ENCODE measurements at places on chromosomes 6 and 20. TPM values are rescaled to one million over a fixed set of nuclear protein-coding genes. Genes with fewer than 3 reads are reported as not detected.

The CCM2L gene
- not detected for total RNA-seq

The BPI gene
- not detected for total RNA-seq

The RIPOR2 gene
- 2.1 TPM for total RNA-seq

The PNPLA1 gene
- not detected for total RNA-seq

The MYCT1 gene
- total RNA-seq: 0.29 TPM

The EYS gene
- total RNA-seq: under 0.01 TPM

The GGTLC1 gene
- not detected for total RNA-seq

The MTFR2 gene
- total RNA-seq: 1.5 TPM

The MAP3K5 gene
- total RNA-seq: 7.4 TPM

The ZFP57 gene
- 0.36 TPM for total RNA-seq

The LY6G5B gene
- total RNA-seq: 4.1 TPM

The SSR1 gene
- 108 TPM for total RNA-seq

The SAPCD1 gene
- total RNA-seq: 0.59 TPM

The NOX3 gene
- not detected for total RNA-seq

The GHRH gene
- not detected for total RNA-seq

The RPS21 gene
- total RNA-seq: 508 TPM

The TNXB gene
- 8.3 TPM for total RNA-seq

The PDYN gene
- not detected for total RNA-seq

The PLA2G7 gene
- 0.36 TPM for total RNA-seq

The ANGPT4 gene
- total RNA-seq: under 0.01 TPM

The PRL gene
- not detected for total RNA-seq

The PRSS16 gene
- not detected for total RNA-seq

The CAGE1 gene
- total RNA-seq: under 0.01 TPM

The EFCAB8 gene
- total RNA-seq: 1.4 TPM

The NT5E gene
- total RNA-seq: 280 TPM

The ARFGAP1 gene
- 68.4 TPM for total RNA-seq

The B3GAT2 gene
- total RNA-seq: under 0.01 TPM

The IGF2R gene
- total RNA-seq: 174 TPM

The ADGB gene
- not detected for total RNA-seq

The TREML2 gene
- total RNA-seq: not detected

The TMEM170B gene
- 3.8 TPM for total RNA-seq

The AP5S1 gene
- 25.3 TPM for total RNA-seq

The CHD6 gene
- 34.2 TPM for total RNA-seq

The LINC00237 gene
- not detected for total RNA-seq

The CGA gene
- total RNA-seq: not detected

The PRELID3B gene
- 72.2 TPM for total RNA-seq

The CPXM1 gene
- 0.88 TPM for total RNA-seq

The TMEM30A gene
- 128 TPM for total RNA-seq
